ENCODE measurements at places on chromosomes 2 and 18.

- no peak for DNase-seq
Observed at GRCh38 chr2:201854841-201855240, 48.5 kb downstream of the CDK15 start.

DNA sequence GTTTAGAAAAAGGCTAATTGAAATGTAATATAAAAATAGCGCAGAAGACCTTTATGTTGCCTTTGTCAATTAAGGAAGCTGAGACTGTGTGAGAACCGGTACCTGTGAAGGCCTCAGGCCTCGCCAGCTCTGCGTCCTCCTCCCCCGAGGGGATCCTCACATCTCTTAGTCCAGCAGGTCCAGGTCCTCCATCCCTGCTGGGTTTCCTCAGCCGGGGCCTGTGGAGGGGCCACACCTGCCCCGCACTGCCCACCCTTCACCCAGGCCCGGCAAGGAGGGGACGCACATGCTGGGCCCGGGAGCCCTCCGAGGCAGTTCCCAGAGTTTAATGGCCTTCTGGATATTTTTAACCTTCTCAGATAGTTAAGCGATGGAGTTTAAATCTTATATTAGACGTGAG lies 3.5 kb downstream of the KCNG2 start:
- no peak for DNase-seq

DNA sequence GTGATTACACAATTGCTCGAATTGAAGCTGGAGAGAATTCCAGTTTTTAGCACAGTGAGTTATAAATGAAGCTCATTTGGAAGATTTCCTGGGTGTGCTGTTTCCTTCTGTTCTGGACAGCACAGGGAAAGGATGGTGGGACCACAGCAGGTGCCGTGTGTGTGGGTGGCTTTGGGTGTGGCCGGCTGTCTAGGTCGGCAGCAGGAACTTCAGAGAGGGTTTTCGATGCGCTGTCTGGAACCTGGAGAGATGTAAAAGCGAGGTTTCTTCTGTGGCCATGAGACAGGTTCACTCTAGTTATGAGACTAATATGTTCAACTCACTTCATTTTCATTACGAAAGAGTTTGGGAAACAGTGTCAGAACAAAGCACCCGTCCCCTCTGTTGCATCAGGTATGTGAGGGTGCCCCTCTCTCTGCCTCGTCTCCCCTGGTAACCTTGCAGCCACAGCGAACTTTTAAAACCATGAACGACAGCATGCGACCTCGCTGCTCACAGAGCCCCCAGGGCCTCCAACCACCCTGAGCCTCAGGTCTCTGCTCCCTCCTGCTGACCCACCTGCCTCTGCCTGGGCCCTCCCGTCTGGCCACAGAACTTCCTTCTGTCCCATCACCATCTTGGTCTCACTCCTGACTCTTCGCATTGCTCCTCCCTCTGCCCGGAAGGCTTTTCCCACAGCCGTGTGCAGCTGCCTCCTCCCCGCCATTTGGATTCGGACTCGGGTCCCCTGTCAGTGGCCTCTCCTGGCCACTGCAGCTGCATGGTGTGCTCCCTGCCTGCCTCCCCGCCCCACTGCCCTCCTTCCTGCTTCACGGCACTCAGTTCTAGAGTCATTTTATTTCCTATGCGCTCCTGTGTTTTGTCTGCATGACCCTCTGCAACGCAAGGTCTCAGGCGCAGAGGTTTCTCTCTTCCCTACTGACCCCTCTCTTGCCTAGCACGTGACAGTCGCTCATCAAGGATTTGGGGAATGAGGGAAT lies 151.2 kb downstream of the NDUFA10 start:
- no peak for DNase-seq

DNA sequence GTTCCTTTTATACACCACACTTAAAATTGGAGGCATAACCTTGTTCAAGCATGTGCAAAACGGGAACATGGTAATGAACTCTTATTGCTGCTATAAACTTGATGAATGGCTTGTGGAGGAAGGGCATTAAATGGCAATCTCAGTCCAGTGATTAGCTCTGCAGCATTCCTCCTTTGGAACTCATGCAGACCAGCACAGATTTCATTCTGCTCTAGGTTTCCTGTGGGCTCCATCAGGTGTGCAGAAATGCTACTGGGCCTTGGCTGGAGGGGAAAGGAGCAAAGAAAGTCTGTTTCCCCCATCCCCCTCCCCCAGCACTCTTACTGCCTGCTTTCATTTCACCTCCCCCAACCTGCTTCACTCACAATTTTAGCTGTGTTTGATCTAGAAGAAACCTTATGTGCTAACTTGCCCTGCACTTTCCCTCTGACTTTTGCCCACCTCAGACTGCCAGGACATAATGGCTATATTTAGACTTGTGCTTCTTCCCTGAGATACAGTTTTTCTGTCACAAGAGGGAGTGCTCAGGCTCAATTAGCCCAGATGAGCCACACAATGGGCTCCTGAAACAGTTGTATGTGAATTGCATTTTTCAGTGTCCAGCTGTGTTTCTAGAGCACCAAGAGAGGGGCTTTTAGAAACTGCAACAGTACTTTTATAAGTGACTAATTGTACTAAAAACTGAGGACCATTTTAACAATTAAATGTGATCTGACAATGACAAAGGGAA lies 109.8 kb downstream of the FSHR start:
- no peak for DNase-seq

GRCh38 chr2:36352701-36353100 lies 2.9 kb upstream of the CRIM1 start:
- no peak for DNase-seq

DNA sequence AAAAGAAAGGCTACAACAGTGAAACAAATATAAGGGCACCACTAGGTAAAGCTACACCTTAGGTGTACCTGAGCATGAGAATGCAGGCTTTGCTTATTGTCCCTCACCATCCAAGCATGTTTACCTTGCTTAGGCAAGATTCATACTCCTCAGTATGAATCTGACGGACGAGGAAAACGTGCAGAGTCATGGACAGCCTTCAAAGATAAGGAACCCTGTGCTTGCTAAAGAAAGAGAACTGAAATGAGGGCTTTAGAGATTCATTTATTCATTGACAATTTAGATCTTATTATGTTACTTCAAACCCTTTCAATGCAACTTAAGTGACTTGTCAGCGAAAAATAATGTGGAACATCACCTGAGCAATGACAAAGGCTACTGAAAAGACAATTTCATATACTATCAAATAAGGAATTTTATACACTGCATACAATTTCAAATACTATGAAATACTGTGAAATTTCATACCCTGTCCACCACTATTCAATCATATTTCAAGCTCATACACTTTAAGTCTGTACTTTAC lies 21.7 kb downstream of the CLASP1 start:
- no peak for DNase-seq

DNA sequence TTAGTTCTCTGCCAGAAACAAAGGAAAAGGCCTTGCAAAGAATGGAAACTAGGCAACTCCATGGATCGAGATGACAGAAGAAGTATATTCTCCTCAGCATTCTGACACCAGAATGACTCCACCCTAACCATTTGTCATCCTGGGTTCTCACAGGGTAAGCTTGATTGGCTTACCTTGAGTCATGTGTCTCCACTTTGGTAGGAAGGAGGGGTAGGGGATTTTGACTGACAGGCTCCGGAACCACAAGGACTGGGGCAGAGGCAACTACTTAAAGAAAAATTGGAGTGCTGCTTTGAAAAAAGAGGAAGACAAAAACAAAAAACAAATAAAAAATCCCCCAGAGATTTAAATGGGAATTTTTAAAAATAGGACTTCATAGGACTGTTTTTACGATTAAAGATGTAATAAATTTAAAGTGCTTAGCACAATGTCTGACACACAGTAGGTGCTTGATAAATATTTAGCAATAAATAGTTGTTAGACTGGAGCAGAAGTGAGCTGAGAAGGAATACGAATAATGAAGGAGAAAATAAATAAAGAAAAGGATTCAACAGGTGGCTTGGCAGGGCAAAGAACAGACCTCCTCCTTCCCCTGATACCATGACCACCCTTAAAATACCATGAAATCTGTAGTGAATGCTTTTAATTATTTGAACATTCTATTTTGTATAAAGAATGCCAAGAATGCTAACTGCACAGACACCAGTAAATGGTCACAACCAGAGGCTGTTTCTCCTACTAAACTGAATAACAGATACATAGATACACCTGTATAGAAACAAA lies 230.2 kb downstream of the CDCA7 start:
- DNase-seq: no peak

GRCh38 chr2:215882689-215883088 lies 130.7 kb downstream of the MREG start:
- DNase-seq: no peak

DNA sequence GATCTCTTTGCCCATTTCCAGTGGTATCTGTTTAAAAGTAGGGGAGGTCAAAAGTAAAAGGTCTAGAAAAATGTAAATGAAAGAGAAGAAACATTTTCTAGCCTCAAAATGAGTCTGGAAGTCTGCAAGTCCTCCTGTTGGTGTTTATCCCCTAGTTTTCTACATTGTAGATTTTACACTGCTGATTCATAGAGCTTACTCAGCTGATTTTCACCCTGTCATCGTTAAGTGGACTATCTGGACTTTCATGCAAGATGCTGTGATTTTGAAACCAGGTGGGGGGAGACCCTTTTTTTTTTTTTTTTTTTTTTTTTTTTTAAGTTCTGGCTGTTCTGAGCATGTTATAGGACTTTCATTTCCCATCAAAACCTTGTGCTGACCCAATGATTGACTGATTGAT lies 10.3 kb downstream of the HOXD3 start:
- DNase-seq: no peak

DNA sequence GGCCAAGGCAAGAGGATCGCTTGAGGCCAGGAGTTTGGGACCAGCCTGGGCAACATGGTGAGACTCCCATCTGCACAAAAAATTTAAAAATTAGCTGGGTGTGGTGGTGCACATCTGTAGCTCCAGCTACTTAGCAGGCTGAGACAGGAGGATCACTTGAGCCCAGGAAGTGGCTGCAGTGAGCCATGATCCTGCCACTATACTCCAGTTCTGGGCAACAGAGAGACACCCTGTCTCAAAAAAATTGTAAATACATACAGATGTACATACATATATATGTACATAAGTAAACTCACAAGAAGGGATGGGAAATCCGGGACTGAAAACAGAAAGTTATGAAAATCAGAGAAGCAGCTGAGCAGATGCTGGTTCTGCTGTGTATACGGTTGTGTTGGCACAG lies 29.6 kb upstream of the TAF4B start:
- DNase-seq: no peak

Data from activated CD4-positive, alpha-beta T cell treated with anti-CD3 and anti-CD28 coated beads, Interleukin-2, amount 50 U/mL, for 24 hours (primary cell).